ENCODE measurements at places on chromosomes 1 and 21.

- DNase-seq = no peak
Measured at GRCh38 chr1:204453141-204453772, 41.3 kb downstream of the PIK3C2B start.

DNA sequence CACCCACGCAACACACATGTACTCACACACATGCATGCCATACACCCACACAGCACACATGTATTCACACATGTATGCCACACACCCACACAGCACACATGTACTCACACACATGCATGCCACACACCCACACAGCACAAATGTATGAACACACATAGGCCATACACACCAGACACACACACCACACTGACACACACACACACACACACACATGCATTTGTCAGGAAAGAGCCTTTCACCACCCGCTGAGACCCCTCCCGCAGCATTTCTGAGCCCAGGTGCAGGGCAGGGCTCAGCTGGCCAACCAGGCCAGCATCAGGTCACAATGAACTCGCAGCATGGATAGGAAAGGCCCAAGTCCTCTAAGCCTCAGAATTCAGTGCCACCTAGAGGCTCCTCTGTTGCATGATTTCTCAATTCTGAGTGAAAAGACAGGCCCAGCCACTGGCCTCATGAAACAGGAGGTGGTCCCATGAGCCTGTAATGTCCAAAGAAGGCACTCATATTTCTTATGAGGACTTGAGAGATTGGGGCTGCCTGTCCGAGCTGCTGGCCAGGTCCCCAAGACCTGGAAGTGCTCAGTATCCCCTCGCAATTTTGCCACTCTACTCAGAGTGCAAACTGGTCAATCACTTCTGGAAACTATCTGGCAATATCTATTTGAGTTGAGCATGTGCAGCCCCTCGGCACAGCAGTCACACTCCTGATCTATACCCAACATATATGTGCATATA is 57.3 kb downstream of the PSMG1 start:
- DNase-seq = peak; percentile 71

- DNase-seq = no peak
Measured at GRCh38 chr21:34126269-34126668, 52.9 kb downstream of the MRPS6 start.

DNA sequence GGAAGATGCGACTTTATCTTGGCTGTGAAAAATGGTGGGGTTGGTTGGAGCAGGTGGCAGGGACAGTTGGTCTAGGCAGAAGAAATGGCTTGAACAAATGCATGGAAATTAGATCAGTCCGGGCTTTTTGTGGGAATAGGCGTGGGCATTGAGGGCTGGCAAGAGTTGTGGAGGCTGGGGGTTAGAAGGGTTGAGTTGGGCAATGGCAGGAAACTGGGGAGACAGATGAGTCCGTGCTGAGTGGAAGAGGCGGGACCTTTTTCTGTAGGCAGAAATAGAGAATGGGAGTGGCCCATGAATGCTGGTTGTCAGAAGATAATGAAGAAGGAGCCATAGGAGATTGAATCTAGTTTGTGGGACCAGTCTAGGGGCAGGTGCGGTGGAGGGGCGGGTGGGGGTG is 6.9 kb downstream of the PDPN start:
- DNase-seq = no peak

GRCh38 chr1:214075999-214076707 is 88.4 kb downstream of the PROX1 start:
- peak; percentile 61 for DNase-seq

DNA sequence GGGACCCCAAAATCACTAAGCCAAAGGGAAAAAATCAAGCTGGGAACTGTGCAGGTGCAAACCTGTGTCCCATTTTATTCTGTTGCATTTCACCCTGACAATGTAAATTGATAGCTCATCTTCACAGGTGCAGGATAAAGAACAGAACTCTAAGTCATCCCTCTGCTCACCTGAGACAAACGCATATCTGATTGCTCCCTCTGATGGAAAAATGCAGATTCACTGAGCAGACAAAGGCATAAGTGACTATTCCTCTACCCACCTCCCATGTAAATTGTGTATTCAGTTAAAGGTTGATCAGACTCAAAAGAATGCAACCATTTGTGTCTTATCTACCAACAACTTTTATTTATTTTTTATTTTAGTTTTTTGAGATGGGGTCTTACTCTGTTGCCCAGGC is 644.2 kb downstream of the PTPRU start:
- DNase-seq = no peak

GRCh38 chr1:204814166-204814884 is 56.3 kb upstream of the NFASC start:
- DNase-seq = no peak

- DNase-seq = no peak
Measured at GRCh38 chr1:997993-998744, 1.7 kb downstream of the HES4 start.
